ENCODE measurements at places on chromosomes 4 and X. TPM values are rescaled to one million over a fixed set of nuclear protein-coding genes. Genes with fewer than 3 reads are reported as not detected.

Gene FAAH2
- not detected for total RNA-seq

Gene CDS1
- 0.19 TPM for total RNA-seq

Gene GPR143
- total RNA-seq = not detected

Gene ODAPH
- total RNA-seq = not detected

DNA sequence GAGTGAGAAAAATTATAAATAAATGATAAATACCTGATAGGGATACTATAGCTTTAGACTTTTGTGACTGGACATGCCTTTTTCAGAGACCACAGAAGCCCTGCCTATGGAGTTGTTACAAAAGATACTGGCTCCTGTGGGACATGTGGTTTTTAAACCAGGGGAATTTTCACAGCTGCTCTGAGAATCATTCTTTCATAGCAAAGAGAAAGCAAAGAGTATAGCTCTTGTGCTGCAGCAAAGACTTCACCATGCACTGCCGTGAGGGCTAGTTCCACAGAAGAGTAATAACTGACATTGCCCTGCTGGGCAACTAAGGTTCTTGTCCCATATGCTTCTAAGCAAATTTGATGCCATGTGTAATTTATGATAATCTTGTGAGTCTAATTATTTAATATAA, 98.2 kb downstream of the MAPK10 start:
- DNase-seq = no peak

GRCh38 chr4:11824566-11824965, 395.9 kb upstream of the HS3ST1 start:
- no peak for DNase-seq

GRCh38 chr4:10212400-10212799, 95.8 kb upstream of the WDR1 start:
- DNase-seq = no peak

DNA sequence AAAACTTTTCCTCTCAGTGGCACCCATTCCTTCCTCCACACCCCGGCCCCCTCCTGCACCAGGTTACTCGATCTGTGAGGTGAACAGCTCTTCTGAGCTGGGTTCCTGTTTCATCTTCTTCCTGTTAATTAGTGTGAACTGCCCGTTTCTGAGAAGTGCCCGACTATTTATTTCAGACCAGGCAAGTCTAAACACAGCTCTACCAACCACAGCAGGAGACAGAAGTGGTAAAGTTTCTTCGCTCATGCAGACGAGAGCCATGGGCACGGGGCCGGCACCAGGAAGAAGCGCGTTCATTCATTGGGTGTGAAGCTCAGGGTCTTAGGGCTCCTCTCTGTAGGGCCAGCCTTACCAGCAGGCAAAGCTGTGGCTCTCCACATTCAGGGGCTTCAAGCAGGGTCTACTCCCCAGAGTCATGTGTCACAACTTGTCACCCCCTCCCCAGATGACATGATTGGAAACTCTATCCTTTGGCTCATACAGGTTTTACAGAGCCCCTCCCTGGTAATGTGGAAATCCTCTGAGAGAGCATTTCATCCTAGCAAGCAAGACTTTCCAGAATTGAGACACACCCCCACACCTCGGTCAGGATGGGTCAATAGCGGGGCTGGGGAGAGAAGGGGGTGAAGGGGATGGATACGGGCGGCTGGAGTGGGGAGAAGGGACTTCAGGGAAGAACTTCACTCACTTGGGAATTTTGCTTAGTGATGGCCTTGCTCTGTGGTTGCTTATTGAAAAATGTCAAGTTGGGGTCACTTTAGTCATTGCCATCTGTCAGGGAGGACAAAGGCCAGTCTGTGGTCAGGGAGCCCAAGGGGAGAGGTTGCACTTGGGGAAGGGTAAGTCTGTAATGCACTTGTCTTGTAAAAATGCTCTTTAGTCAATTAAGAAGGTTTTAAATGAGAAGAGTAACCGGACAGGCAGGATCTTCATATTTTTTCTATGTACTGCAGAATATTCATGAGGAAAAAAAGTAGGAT, 121.6 kb upstream of the TRIM2 start:
- no peak for DNase-seq

DNA sequence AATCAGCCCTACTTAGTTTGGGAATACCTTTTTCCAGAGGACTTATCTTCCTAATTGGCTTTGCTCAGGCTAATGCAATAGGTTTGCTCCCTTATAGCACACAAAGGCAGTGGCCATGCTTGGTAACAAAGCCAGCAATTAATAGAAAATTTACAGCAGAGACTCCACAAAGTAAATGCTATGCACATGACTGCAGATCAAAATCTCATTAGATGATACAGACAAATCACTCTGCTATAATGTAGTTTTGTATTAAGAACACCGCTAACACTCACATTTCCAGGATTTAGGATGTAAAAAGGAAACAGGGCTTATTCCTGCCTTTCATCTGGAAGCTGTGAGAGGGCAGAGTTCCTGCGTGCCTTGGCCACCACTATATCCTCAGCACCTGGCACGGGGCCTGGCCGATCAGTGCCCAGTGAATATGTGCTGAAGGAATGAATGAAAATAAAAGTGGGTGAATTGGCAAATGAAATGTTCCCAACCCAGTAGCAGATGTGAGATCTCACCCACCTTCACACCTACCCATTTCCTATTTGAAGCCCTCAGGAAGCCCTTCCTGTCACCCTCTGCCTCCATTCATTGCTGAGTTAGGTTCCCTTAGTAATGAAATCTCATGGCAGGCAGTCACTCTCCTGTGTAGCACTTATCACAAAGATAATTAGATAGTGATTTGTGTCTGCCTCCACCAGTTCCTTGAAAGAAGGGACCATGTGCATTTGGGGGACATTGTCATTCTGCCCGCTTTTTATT, 5.1 kb downstream of the SEPTIN6 start:
- no peak for DNase-seq

- DNase-seq = no peak
Observed at GRCh38 chr4:149752729-149753128, 62.9 kb downstream of the IQCM start.

- no peak for DNase-seq
Observed at GRCh38 chrX:29471829-29472228, 743.5 kb upstream of the MAGEB2 start.

GRCh38 chr4:7045961-7046921, 3.1 kb downstream of the TADA2B start:
- DNase-seq = no peak

- DNase-seq = no peak
Observed at GRCh38 chrX:139738581-139738980, 30.6 kb upstream of the MCF2 start.

DNA sequence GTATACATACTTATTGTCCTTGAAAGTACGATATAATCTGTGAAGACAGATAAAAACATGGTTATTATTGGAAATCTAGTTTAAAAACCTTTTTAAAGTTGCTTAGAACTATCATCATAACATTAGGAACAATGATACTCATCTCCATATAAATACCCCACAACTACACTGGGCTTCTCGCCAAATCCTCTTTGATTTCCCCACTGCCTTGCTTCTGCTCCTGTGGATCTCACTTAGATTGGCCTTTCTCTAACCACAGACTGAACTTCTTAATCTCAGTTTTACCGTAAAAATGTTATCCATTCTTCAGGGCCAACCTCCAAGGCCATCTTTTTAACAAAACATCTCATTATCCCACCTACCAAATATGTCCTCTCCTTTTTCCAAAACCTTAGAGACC, 77.6 kb downstream of the PRKG2 start:
- DNase-seq = no peak

DNA sequence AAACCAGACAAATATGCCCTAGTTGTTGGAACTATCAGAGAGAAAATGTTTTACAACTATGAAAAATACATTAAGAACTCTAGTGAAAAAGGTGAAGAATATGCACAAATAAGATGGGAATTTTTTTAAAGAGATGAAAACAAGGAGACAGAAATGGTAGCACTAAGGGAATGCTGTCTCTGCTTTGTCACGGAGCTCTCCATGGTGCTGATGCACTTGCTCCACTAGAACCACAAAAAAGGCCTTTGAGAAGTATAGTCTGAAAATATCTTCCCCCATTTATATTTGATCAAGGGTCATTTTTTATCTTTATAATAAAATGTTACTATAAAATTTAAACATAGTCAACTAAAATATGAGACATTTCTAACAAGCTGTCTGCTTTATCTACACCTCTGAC, 1655.5 kb upstream of the AGA start:
- DNase-seq = no peak

GRCh38 chr4:85776096-85776495, 301.1 kb downstream of the ARHGAP24 start:
- DNase-seq = no peak

Measured in Right ventricle myocardium superior (tissue), 1 donor.